Trophoblast cell (in vitro differentiated cells and primary cell): ENCODE measurements at places on chromosomes 2 and 18.
A peak's percentile ranks its signal among the peaks of the same experiment; 100 is the strongest.

- DNase-seq = no peak
Measured at GRCh38 chr2:233965032-233965603, 47.9 kb downstream of the TRPM8 start.

- no peak for DNase-seq
Measured at GRCh38 chr2:74052732-74053710, 68.3 kb downstream of the TET3 start.

GRCh38 chr18:59700535-59700967, 3.3 kb upstream of the CCBE1 start:
- no peak for DNase-seq

DNA sequence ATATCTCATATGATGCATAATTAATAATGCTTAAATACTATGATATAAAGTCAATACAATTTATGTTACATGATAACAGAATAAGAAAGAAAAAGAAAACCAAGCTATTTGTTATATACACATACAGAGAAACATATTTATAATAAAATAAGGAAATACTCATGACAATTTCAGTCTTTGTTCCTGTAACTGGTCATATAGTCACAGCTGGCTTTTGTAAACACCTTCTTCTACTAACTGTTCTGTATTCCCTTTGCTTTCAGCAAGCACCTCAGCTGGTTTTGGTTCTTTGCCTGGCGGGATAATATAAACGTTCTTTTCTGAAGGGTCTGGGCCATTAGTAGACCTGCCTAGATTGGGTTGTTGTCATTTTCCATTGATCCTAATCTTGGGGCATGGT, 158.5 kb downstream of the COPS8 start:
- DNase-seq = no peak

- no peak for DNase-seq
Measured at GRCh38 chr2:154507186-154507585, 191.3 kb upstream of the KCNJ3 start.

DNA sequence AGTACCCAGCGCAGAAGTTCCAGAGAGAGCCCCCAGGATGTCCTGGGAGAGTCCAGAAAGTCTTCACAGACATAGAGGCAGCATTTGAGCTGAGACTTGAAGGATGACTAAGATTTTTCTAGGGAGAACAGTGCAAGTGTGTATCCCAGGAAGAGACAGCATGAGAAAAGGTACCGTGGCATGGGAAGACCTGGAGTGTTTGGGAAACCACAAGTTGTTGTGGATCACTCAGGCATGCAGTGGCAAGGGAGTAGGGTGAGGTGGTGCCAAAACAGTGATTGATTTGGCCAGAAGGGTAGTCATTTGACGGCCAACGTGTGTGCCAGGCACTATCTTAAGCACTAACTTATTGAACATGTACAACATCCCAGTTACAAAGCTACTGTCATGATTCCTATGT, 24.5 kb upstream of the KCNK3 start:
- DNase-seq = no peak

- DNase-seq = no peak
Measured at GRCh38 chr2:43636621-43637020, 439 bp upstream of the PLEKHH2 start.

DNA sequence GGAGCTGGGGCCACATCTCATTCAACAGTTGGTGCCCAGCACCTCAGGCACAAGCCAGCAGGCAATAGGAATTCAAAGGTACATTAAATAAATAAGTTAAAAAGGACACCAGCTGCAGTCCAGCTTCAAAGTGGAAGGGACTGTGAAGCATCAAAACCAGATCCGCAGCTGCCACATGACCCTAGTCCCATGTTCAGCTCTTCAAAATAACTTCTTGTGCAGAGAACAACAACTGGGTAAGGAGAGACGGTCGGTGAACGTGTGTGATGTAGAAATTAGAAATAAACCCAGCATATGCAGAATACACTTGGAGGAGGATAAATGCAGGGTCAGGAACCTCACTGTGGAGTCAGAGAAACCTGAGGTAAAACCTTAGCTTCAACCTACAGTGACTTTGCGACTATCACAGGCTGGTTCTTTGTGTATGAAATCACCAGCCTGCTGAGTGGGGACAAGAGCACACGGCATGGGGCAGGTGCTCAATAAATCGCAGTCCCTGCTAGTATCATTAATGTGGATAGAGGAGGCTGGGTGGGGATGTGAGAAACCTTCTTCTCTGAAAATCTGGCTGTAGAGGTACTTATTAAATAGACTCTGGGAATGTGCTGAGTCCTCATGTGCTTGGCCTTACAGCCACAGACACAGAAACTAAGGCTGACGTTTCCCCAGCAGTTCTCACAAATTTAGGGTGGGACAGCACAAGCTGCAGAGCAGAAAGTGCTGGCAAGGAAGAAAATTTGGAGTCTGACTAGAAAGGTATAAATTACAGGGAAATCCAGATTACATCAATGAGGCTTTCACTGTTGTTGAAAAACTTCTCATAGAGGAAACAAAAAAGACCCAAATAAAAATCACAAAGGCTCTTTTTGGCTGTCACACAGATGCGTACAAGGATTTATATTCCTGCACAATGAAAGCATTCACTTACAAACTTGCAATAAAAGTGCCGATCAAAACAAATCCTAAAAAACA, 20.7 kb downstream of the FBXO15 start:
- no peak for DNase-seq

GRCh38 chr2:49044350-49045079, 109.8 kb downstream of the FSHR start:
- DNase-seq = no peak

GRCh38 chr2:198720266-198720665, 737.5 kb downstream of the SATB2 start:
- no peak for DNase-seq

DNA sequence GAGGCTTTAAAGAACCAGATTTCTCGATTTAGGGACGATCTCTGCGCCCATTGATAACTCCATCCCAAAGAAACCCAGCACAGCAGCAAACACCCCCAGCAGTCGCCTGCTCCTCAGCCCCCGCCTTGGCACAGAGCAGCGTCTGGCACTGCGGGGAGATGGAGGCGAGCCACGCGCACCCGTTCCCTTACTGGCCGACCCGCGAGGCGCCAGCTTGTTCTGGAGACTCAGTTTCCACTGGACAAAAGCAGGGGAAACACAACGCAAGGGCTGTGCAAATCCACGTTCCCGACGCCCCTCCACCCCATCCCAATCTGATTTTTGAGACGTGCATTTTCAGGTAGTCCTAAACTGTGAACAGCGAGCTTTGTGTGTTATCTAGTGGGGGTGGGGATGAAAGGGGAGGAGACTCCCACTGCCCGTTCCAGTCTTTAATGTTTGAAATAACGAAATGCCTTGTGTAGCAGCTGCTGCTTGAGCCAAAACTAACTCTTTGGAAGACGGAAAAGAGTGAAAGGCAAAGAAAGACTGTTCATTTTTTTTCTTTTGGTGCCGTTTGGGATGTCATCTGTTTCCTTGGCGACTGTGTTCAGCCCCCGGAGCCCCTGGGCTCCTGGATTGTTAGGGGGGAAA, 143.2 kb downstream of the MEIS1 start:
- DNase-seq = no peak

DNA sequence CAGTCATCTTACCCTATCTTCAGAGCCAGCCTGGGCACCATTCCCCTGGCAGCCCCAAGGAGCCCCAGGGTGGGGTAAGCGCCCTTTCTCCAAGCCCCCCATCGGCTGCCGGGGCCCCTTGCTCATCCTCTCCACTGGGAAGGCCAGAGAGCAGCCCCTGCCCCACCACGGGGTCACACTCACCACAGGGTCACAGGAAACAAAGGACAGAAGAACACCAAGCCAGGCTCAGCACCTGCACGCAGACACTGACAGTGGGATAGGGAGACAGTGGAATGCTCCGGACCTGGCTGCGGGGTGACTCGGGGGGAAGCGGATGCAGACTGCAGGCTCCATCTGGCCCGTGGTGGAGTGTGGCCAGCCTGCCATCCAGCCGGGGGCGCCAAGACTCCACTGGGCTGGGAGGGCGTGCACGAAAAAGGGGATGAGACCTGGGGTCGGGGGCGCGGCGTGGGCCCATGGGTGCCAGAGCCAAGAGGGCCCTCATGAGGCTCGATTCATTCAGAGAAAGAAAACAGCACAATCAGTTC, 21.1 kb downstream of the HDAC4 start:
- DNase-seq = no peak

- no peak for DNase-seq
Measured at GRCh38 chr2:159855143-159855542, 57.1 kb upstream of the CD302 start.

GRCh38 chr2:218022131-218022850, 19.5 kb upstream of the TNS1 start:
- no peak for DNase-seq

DNA sequence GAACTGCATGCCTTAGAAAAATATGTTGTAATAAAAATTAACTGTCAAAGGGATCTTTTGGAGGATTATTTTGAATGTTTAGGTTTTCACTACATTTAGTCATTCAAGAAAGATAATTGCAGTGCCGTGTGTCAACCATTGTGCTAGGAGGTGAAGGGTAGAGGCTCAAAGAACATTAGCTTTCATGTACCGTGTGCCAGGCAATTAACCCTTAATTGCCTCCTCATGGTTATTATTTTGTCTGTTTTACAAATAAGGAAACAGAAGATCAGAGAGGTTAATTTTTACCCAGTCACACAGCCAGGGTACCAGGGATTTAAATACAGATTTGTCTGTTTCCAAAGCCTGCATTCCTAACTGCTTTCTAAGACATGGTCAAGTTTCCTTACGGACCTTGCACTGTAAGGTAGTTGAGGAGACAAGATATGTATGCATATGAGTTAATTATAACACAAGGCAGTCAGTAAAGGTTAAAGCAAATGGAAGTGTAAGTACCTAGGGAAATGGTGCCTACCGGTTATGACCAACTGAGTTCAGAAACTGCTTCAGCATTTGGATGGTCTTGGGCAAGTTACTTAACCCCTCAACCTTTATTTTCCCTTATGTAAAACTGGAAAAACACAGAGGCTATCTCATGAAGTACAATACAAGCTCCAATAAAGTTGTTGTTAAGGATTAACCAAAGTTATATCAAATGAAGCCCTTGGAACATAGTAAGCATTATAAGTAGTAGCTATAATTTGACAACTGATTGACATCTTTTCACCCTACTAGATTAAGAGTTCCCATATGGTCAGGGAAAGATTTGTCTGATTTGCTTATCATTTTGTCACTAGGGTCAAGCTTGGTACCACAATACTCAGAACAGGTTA, 434.9 kb downstream of the MBD2 start:
- no peak for DNase-seq

- DNase-seq = no peak
Measured at GRCh38 chr2:55416786-55417568, 2.7 kb downstream of the CCDC88A start.

DNA sequence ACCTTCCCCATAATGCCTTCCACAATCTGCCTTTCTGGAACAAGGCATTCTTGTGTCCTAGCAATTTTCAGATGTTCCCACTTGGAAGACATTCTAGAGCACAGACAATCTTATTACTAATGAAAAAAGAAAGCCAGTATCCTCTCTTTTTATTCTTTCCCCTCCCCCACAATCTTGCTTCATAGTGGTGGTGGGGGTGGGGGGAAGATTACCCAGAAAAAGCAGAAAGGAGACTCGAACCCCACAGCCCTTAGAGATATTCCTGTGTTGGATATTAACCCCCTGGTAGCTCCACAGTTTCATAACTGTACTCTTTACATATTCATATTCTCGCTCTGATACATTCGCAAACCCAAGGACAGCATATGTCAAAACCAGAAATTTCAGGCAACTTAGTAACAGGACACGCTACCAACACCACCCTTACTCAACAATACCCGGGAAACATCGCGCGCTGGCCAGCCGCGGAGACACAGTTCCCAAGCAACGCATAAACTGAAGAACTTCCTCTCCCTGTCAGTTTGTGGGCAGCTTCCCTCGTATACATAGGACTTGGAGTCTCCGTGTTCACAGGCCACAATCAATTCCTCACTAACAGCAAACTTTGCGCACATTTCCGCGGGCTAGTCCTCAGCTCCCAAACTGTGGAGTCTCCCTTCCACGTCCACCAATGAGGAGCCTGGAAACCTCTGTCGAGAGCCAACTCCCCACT, 793 bp downstream of the NR4A2 start:
- DNase-seq = peak; percentile 78

DNA sequence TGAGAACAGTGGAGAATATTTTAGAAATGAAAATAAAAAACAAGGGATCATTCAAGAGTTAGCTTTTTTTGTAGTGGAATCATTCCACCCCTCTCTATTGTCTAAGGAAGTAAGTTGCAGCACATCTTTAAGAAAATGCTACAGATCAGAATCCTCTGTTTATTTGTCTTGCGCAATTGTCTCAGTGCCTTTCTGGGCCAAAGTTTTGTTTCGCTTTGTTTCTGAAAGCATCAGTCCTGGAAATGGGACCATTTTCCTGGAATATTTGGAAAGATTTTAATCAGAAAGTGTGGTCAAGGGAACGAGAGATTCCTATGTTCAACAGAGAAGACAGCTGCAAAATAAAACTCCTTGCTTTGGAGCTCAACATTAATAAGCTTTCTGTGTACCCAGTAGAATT, 74.0 kb downstream of the NRXN1 start:
- no peak for DNase-seq

DNA sequence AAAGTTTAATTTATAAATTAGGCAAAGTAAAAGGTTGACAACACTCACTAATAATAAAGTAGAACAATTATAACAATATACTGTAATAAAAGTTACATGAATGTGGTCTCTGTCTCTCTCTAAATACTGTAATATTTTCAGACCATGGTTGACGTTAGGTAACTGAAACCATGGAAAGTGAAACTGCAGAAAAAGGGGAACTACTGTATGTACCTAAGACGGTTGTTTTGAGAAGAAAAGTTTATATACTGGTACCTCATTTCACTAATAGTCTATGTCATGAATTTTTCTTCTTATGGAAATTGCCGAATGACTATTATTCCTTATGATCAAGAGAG, 166.7 kb upstream of the ZNF521 start:
- DNase-seq = no peak

GRCh38 chr18:58808349-58808748, 56.3 kb upstream of the ZNF532 start:
- DNase-seq = no peak
